ENCODE measurements at places on chromosomes 1 and 21.

DNA sequence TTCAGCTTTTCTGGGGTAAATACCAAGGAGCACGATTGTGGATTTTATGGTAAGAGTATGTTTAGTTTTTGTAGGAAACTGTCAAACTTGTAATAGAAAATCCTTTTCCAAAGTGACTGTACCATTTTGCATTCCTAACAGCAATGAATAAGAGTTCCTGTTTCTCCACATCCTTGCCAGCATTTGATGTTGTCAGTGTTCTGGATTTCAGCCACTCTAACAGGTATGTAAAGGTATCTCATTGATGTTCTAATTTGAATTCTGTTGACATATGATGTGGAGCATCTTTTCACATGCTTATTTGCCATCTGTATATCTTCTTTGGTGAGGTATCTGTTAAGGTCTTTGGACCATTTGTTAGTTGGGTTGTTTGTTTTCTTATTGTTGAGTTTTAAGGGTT is 50.3 kb upstream of the RGS2 start:
- DNase-seq, result no peak

- DNase-seq, result no peak
Observed at GRCh38 chr1:117985239-117985638, 55.7 kb downstream of the WDR3 start.

DNA sequence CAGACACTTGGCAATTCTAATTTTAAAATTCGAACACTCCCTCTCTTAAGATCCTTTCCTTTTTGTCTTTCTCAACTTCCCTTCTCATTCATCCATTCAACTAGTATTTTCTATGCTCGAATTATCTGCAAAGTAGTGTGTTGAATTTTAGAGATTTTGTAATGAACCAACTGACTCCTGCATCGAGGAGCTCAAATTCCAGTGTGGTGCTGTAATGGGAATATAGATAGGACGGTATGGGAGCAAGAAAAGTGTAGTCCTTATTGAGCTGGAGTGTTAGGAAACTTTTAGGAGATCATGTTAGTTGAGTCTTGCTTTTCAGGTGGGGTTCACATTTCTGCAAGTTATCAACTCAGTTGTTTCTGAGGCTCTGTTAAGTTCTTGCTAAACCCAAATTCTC is 897.5 kb downstream of the TTLL7 start:
- no peak for DNase-seq

- peak; percentile 77 for DNase-seq
Observed at GRCh38 chr1:22275626-22276395, 132.9 kb upstream of the WNT4 start.

DNA sequence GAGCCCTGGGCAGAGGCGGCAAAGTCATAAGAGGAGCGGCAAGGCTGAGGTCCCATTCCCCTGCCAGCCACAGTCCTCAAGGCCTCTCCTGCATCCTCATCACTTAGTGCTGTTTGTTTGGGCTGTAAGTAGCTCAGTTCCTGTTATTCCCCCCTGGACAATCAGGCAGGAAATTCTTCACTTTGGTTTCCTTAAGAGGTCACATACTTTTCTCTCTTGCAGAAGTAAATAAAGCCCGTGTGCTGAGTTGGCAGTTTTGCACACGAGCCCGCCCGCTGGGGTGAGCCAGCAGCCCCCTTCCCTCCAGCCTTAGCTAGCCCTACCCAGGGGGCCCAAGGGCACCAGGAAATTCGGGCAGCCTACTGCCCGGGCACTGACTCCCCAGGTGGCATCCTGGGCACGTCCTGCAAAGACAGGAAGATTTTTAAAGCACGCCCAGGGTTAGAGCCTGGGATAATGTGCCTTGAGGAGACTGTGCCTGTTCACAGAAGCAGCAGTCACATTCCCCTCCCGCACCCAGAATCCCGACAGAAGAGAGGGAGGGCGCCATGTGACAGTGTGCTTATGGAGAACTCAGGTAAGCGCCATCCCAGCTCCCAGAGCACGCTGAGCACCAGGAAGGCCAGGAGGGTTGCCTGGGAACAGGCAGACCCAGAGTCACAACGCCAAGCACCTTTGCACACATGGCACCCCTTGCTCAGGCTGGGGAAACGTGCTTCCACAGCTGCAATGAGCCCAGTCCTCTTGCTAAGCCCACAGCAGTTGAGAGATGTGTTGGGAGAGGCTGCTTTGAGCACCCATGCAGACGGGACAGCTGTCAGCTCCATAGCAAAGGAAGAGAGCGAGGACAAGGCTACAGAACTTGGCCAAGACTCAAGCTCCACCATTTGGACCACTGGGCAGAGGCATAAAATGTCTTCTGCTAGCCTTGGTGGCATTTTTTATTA is 144.5 kb upstream of the TMEM51 start:
- peak; percentile 63 for DNase-seq

- DNase-seq, result peak; percentile 3
Observed at GRCh38 chr1:175673371-175674150, 69.8 kb downstream of the TNR start.

DNA sequence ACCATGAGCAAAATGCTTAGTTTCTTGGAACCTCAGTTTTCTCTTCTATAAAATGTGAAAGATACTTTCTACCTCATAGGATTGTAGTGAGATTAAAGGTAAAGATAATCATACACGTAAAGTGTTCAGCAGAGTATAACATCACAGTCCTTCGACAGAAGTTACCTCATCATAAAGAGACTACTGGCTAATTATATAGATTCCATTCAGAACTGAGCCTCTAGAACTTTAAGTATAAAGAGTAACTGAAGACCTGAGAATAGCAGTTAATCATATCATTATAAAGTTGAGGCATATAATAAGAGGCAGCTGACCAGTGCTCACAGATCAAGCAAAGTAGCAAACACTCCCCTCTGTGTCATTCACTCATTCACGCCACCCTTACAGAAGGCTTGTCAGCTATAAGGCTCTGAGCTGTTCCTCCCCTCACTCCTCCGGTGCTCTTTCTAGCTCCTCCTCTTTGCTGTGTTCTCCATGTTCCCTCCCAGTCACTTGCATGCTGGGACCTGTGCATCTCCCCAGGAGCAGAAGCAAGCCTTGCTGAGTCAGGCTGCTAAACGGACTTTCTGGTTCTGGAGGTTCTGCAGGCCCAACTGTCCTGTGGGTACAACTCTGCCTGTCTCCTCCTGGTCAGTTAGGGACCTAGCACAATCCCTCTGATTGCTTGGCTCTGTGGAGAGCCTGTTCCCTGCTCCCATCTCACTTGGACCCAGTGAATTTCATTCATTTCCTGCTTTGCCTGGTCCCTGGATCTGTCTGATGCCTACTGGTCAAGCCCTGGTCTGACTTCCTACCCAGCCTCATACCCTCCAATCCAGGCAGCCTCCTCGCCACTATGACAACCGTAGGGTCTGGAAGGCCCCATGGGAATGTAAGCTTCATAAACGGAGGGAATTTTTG is 28.3 kb upstream of the LY9 start:
- no peak for DNase-seq

GRCh38 chr1:103256490-103256889 is 148.2 kb upstream of the COL11A1 start:
- DNase-seq, result no peak

- no peak for DNase-seq
Observed at GRCh38 chr1:182283746-182284544, 107.6 kb downstream of the GLUL start.

- no peak for DNase-seq
Observed at GRCh38 chr1:109818988-109819764, 55.5 kb upstream of the EPS8L3 start.

- peak; percentile 27 for DNase-seq
Observed at GRCh38 chr1:221117548-221117951, 238.3 kb downstream of the HLX start.

- no peak for DNase-seq
Observed at GRCh38 chr21:41725421-41726031, 41.3 kb downstream of the RIPK4 start.

DNA sequence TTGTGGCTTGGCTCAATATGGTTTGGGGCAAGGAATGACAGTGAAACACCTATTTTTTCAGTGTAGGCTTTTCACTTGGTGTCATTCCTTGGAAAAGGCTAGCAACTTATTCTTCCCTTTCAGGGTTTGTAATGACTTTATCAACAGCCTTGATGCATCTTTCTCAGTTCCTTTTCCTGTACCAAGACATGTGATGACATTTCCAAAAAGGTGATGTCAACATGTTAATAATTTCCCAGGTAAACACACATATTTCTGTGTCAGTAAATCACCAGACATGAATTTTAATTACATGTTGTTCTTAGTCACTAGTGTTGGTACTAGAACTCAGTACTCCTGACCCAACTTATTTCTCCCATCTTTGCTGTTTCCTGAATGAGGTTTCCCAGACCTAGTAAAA is 37.8 kb upstream of the RRP15 start:
- DNase-seq, result no peak

DNA sequence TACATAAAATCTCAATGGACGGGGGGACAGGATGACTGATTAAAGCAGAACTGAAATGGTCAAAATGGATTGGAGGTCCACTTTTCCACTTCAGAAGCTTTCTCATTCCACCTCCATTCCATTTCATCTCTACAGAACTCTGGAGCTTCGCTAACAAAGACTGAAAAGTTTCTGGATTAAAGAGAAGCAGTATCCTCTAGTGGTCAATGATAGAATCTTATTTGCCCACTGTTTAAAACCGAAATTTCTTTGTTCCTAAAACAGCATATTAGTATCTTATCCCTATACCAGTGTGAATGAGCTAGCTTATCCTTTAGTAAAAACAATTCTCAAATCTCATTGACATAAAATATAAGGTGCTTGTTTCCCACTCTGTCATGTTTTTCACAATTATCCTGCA is 890.6 kb downstream of the KCNT2 start:
- DNase-seq, result peak; percentile 14

DNA sequence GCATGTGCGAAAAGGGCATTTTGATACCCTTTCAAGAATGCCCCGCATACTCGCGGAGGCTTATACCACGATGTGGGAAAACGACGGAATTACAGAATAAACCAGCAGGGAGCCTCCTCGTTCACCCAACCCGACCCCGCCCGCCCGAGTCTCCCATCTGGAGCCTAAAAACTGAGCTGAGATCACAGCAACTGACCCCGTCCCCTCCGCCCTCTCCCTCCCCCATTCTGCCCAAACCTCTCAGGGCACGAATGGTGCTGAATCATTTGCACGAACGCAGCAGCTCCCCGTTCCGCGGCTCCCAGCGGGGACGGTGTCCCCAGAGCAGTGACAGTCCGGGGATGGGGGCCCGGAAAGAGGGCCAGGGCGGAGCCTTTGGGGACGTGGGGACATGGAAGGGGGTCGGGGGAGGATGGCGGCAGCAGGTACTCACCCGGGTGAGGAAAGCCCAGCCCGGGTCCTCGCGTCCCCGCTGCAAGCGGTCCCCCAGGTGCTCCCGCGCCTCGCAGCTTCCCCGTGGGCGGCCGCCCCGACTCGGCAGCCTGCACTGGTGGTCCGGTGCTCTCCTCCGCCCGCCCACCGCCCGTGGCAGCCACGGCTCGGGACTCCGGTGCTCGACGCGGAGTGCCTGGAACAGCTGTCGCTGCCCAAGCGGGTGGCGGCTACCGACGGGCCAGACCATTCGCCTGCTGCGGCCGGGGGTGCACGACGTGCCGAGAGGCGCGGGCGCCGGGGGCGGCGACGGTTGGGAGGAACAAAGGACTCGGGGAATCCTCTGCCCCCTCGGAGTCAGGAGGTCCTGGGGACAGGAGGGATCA is at the start of gene TTLL7:
TTLL7 (minus strand) TSS at position 635 of the 818 bp plus-strand sequence. CDS start 46,921 bp downstream, outside the sequence.
- peak; percentile 91 for DNase-seq

GRCh38 chr1:193143285-193143684 is 21.5 kb downstream of the CDC73 start:
- peak; percentile 27 for DNase-seq

GRCh38 chr1:10295481-10296085 is 85.2 kb downstream of the KIF1B start:
- no peak for DNase-seq

- no peak for DNase-seq
Observed at GRCh38 chr1:6854166-6854565, 68.9 kb downstream of the CAMTA1 start.

DNA sequence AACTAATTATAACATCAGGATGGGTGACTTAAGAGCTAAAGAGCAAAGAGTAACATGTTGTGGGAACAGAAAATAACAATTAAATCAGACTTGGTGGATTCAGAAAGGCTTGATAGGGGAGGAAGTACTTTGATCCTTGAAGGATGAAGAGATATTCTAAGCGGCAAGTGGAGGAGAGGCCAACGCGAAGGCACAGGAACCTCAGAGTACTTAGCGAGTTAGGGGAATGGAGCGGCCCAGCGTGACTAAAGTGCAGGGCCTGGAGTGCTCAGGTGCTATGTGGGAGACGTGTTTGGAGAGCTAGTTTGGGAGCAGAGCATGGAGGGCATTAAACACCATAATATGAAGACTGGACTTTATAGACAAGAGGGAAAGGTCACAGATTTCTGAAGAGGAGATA is 64.3 kb downstream of the ADCY10 start:
- no peak for DNase-seq

GRCh38 chr1:59364037-59364436 is 67.1 kb downstream of the FGGY start:
- no peak for DNase-seq

DNA sequence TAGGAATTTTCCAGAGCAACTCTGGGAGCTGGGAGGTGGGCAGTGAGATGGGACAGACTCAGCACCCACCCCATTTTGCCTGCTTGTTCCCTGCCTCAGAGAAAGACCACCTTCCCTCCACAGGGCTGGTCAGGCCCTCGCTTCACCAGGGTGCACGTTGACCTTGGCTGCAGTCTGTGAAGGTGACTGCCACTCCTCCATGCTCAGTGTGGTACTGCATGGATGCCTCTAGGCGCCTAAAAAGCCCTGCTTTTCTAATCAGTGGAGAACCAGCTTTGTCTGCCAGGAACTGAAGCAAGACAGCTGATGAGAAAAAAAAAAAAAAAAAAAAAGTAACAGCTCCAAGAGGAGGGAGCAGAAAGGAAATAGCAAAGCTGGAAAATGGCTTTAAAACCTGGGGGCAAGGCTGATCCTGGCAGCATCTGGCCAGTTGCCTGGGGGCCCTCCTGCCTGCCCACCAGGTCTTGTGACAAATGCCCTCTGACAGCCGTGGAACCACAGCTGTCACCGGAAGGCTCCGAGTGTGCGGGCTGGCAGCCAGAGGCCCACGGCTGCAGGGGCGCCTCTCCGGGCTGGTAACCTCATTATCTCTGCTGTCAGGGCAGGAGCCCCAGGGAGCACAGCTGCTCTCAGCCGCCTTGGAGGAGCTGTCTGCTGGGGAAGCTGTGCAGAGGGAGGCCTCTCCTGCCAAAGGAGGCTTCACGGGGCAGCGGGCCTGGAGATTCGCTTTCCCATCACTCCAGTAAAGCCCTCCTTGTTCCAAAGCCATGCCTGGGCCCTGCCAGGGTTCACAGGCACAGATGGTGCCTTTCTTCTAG is 13.7 kb downstream of the KIAA1614 start:
- DNase-seq, result peak; percentile 98

DNA sequence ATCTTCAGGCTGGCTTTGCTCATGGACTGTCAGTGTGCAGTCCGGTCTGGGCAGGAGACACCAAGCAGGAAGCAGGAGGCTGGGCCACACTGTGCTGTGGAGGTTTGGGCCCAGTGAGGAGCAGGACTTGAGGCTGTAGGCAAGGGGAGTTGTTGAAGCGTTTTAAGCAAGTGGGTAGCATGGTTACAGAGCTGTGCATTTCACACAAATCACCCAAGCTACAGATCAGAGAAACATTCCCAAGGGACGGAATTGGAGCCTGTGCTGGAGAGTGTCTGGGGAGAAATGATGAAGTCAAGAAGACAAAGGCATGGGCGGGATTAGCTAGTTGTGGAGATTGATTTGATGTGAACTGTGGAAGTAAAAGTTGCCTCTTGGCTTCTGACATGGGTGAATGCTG is 60.9 kb downstream of the KIF21B start:
- no peak for DNase-seq

GRCh38 chr1:229149435-229149834 is 121.5 kb upstream of the RAB4A start:
- DNase-seq, result no peak

GRCh38 chr1:209383422-209383821 is 200.1 kb upstream of the CAMK1G start:
- DNase-seq, result no peak
